ENCODE measurements at places on chromosomes 7 and 10.

- no peak for DNase-seq
Observed at GRCh38 chr7:157469181-157470016, 132.6 kb downstream of the DNAJB6 start.

DNA sequence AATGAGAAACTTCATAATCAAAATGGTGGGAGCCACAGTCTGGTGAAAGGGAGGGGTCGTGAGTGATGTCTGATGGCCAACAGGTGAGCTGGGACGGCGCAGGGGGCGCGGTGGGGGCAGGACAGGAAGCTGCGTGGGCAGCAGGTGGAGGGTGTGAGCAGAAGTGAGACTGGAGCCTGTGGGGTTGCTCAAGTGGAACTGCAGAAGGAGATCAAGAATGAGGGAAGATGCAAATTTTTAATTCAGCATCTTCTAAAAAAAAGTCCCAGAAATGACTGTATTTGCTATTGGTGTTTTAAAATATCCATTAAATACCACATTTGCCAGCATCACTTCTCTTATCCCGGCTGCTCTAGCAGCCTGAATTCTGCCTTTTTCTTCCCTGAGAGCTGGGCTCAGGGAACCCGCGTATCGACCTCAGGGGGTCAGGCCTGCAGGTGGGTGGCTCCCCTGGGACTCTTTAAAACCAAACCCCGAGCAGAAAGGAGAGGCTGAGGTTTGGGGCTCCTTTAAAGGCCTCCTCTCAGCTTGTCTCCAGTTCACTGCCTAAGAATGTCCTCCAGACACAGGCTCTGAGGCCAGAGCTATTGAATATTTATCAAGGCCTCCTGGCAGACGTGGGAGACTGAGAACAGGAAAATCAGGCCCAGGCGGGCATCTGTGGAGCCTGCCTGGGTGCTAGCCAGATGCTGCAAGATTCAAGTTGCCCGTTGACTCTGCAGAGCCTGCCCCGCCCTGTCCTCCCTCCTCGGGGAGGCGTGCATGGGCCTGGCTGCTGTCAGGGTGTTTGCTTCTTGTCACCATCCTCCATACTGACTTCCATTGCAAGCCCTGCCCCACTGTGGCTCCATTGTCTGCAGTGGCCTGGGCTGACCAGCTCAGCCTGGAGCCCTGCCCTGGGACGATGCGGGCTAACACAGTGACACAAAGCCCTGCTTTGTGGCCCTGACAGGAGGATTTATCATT, 53.9 kb downstream of the SYPL1 start:
- peak; percentile 94 for DNase-seq

DNA sequence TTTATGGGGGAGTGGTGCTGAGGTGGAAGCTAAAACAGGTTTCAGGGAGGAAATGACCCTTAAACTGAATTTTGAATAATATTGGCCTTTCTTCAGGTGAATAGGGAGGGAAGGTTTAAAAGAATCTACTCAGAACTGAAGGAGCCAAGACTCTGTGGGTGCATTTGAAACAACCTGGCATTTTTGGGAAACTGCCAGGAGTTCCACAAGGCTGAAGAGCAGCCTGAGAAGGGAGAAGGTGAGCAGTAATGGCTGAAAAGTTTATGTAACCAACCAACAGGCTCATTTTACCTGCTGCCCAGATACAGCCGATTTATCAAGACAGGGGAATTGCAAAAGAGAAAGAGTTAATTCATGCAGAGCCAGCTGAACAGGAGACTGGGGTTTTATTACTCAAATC, 4.0 kb upstream of the PANK1 start:
- no peak for DNase-seq

DNA sequence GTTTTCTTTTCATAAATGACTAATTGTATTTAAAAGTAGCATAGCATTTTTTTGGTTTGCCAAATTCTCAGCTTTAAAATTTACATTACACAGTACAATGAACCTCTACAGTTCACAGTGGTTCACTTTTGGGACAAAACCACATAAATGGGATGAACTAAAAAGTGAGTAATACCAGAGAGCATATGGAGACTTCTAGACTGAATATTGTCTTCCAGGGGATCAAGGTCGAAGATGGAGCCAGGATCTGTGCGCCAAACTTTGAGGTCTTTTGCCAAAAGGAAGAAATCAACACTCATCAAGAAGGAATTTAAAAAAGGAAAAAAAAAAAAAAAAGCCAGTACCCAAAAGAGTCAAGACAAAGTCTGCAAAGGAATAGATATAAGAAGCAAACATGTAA, 87.5 kb downstream of the NEBL start:
- DNase-seq, result no peak

- DNase-seq, result no peak
Observed at GRCh38 chr10:69062901-69063300, 25.0 kb upstream of the SRGN start.

- no peak for DNase-seq
Observed at GRCh38 chr10:4672201-4672600, 153.8 kb upstream of the AKR1E2 start.

DNA sequence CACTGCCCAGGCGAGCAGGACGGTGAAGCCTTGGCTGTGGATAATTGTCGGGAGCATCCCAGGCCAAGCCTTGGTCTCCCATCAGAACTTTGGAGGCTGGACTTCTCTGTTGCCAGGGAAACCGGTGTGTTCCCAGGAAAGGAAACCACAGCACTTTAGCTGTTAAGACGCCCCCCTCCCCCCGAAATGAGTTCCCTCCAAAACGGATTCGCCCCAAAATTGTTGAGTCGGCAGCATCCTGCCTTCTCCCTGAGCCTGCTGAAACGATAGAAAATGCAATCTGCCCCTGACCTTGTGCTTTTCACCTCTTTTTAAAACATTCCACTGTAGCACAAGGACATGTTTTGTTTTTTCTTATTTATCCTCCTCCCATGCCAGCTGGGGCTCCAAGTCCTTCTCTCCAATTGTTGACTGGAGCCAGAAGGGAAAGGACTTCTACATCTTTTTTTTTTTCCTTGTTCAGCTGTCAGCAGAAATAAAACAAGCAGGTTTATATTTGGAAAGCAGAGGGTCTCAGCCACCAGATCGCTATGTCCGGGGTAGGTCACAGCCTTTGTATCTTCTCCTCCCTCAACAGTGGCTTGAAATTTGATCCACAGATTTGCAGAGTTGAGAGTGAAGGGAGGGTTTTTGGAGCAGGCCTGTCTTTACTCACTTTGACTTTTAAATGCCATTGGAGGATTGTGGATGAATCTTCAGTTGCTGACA, 116.5 kb downstream of the ZMIZ1 start:
- DNase-seq, result peak; percentile 66

DNA sequence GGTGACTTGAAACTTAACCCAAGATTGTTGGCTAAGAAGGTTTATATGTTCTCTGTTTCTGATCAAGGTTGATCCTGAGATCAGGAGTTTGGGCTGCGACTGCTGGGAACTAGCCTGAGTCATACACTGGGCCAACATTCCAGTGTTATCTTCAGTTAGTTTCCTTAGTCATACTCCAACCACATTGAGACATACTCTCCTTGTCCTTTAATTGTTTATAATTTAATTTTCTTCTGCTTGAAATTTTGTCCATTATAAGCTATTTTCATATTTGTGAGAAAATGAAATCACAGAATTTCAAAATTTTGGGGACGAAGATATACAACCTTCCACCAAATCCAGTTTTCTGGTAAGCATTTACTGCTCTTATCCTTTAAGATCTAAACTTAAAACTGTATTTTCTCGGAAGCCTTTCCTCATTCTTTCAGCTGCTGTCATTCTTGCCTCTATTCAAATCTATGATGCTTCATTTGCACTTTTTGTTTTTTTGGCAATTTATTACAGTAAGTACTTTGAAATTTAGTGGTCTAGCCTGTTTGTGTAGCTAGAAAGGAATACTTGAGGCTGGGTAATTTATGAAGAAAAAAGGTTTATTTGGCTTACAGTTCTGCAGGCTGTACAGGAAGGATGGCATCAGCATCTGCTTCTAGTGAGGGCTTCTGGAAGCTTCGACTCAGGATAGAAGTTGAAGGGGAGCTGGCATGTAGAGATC, 63.4 kb upstream of the POT1 start:
- DNase-seq, result peak; percentile 37

GRCh38 chr7:87100326-87100725, 40.9 kb upstream of the ELAPOR2 start:
- no peak for DNase-seq

GRCh38 chr10:2038036-2038435, 300.7 kb upstream of the ADARB2 start:
- DNase-seq, result no peak

DNA sequence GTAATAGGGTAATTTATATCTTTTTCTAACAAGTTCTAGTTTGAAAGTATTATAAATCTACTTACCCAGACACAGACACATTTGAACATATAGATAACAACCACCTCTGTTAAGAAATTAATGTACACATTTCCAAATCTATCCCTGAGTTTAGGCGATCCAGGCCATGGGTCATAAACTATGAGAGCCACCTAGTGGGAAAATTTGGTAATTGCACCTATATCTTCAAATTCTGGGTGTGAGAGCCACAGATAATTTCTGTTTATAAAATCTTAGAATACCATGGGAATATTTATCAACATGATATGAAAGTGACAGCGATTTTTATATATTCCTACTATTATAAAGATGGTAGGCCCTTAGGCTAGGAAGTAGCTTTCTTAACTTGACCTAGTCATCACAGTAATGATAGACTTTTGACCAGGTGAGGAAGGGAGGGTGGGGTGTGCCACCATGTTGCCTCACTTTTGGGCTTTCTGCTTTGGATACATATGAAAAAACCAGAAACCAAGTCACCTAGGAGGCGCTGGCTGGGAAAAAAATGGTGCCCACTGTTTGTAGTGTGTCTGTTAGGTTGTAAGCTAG, 8.0 kb upstream of the EPHA1 start:
- DNase-seq, result peak; percentile 76

GRCh38 chr7:37150180-37150579, 298.5 kb downstream of the ELMO1 start:
- no peak for DNase-seq

- peak; percentile 30 for DNase-seq
Observed at GRCh38 chr7:20440472-20441105, 109.9 kb downstream of the ITGB8 start.

DNA sequence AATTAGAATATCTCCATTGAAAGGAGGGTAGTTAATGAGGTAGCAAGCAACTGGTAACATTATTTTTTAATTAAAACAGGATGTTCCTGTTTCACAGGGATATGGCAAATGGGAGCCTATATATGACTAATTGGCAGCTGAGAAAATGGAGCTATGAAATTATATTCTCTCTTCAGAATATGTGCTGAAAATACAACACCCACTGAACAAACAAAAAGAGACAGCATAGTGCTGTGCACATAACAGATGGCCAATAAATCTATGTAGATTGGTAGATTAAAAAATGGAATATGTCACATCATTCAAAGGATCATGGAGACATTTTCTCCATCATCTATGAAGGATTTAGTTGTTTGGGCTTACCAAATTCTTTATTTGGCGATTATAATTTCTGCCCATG, 362.0 kb downstream of the GPR37 start:
- DNase-seq, result no peak

- DNase-seq, result peak; percentile 62
Observed at GRCh38 chr7:140230516-140230860, 53.7 kb upstream of the KDM7A start.

DNA sequence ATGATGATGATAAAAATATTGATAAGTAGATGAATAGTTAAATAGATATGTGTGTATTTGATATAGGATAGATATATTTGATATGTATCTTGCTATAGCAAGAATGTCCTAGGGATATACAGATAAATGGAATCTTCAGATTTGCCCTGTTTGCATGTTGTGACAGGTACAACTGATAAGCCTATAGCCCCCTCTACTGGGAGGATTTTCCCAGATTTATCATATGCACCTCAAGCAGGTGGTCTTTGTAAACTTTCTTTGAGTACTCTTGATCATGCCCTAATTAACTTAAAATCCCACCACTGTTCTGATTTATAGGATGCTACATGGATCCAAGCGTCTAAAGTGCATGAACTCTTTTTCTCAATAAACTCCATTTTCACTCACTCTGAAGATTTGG, 1050.7 kb downstream of the SORCS3 start:
- no peak for DNase-seq

- no peak for DNase-seq
Observed at GRCh38 chr7:134966691-134967090, 19.6 kb upstream of the AGBL3 start.

DNA sequence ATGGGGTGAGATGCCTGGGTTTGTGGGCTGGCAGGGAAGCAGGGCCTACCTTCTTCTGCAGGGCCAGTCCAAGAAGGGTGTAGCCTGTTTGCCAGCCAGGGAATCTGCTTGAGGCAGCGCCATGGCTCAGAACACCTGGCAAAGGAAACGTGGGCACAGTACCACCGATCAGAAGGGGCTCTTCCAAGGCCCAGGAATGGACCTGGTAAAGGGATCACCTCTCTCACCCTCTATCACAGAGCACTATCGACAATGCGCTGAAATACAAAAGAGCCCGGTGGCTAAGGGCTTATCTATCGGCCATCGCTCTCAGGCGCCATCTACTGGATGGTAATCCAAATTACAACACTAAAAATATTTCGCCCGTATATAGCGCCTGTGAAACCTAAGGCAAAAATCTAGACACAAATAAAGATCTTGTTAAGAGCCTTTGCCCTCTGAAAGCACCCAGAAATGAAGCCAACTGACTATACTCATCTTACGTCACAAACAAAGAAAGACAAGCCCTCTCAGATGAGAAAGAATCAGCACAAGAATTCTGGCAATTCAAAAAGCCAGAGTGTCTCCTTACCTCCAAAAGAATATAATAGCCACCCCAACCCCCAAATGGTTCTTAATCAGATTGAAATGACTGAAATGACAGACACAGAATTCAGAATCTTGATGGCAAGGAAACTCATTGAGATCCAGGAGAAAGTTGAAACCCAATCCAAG, 217.8 kb upstream of the HPS1 start:
- DNase-seq, result no peak

GRCh38 chr10:8066124-8066523, 11.6 kb downstream of the GATA3 start:
- no peak for DNase-seq

DNA sequence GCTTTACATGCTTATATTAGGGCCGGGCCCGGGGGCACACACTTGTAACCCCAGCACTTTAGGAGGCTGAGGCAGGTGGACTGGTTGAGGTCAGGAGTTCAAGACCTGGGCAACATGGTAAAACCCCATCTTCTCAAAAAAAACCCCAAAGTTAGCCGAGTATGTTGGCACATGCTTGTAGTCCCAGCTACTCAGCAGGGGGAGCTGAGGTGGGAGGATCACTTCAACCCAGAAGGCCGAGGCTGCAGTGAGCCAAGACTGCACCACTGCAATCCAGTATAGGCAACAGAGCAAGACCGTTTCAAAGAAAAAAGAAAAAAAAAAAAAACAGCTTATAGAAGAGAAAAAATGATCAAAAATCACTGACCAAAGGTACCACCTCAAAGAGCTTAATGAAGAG, 63.1 kb downstream of the AMZ1 start:
- no peak for DNase-seq

DNA sequence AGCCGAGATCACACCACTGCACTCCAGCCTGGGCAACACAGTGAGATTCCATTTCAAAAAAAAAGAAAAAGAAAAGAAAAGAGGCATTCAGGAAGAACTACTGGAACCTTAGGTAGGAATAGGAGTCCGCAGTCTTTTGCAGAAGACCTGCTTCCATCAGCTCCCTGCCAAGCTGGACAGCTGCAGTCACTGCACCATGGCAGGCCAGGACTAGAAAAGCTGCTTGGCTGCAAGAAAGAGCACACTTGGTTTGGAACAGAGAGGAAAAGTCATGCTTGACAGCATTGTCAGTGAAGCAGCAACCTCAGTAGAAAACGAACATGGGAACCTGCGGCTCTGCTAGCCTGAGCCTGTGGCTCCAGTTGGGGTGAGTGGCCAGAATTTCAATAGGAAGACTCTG, 104.3 kb downstream of the MARCHF5 start:
- no peak for DNase-seq

- no peak for DNase-seq
Observed at GRCh38 chr10:118734475-118734874, 20.3 kb downstream of the CACUL1 start.
